Activated CD8-positive, alpha-beta T cell treated with anti-CD3 and anti-CD28 coated beads, Interleukin-2, amount 10 ng/mL, durations not matched to agents 7 days and 5 days (primary cell): ENCODE measurements at places on chromosomes 7 and 10. TPM values are rescaled to one million over a fixed set of nuclear protein-coding genes. Genes with fewer than 3 reads are reported as not detected.

DNA sequence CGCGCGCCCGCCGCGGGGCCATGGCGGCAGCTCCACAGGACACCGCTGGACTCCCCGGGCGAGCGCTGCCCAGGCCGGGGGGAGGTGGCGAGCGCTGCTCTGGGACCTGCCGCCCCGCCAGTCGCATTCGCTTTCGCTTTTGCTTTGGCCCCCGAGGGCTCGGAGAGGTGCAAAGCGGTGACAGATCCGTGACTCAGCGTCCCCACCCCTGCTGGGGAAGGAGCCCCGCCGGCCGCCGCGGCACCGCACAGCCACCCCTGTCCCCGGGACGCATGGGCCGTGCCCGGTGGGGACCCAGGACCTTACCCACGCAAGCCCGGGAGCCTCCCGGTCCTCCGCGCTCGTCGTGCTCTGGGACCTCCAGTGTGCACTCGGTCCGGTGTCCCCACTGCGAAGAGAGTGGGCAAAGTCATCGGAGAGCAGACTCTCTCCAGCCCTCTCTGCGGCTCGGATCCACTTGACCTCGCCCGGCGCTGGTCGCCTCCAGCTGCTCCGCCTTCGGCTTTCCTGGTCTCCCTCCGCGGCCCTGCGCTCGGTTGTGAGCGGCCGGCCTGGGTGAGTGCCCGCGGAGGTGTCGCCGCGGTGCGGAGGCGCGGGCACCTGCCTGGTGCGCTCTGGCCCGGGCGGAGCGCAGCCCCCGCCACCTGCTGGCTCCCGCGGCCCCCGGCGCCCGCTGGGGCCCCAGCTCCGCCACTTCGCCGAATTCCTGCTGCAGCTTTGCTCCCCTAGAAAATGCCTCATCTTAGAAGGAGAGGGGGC, at the start of gene IL15RA:
TSS of gene IL15RA (minus strand) at position 73 of the 759 bp plus-strand sequence. CDS start at position 22, 51 bp downstream.
- H3K27me3 ChIP-seq, result peaks cover 5% of the 10 kb centered on the region
- H3K4me1 ChIP-seq, result peaks cover 26% of the 10 kb centered on the region
- peaks cover 16% of the 10 kb centered on the region for H3K36me3 ChIP-seq

GRCh38 chr10:94310369-94310768, 52.4 kb downstream of the NOC3L start:
- peaks cover 2% of the 10 kb centered on the region for H3K4me1 ChIP-seq
- H3K27ac ChIP-seq, result no peak overlapping the region
- no peak overlapping the region for H3K4me3 ChIP-seq
- peaks cover 18% of the 10 kb centered on the region for H3K27me3 ChIP-seq
- no peaks in the 10 kb centered on the region for H3K36me3 ChIP-seq
- no peak for DNase-seq

- H3K27ac ChIP-seq, result no peak overlapping the region
- H3K4me1 ChIP-seq, result no peaks in the 10 kb centered on the region
- H3K36me3 ChIP-seq, result no peaks in the 10 kb centered on the region
- no peak overlapping the region for H3K4me3 ChIP-seq
- peaks cover 6% of the 10 kb centered on the region for H3K27me3 ChIP-seq
Measured at GRCh38 chr10:104096692-104097091, 11.0 kb upstream of the COL17A1 start.

DNA sequence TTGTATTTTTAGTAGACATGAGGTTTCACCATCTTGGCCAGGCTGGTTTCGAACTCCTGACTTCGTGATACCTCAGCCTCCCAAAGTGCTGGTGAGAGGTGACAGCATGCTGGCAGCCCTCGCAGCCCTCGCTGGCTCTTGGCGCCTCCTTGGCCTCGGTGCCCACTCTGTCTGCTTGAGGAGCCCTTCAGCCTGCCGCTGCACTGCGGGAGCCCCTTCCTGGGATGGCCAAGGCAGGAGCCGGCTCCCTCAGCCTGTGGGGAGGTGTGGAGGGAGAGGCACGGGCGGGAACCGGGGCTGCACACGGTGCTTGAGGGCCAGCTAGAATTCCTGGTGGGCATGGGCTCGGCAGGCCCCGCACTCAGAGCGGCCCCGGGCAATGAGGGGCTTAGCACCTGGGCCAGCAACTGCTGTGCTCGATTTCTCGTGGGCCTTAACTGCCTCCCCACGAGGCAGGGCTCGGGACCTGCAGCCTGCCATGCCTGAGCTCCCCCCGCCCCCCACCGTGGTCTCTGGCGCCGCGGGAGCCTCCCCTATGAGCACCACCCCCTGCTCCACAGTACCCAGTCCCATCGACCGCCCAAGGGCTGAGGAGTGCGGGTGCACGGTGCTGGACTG, 96.5 kb upstream of the RHOBTB1 start:
- no peak for DNase-seq
- H3K27ac ChIP-seq, result no peak overlapping the region
- H3K27me3 ChIP-seq, result no peaks in the 10 kb centered on the region

- H3K36me3 ChIP-seq, result peaks cover 16% of the 10 kb centered on the region
- H3K4me1 ChIP-seq, result peaks cover 45% of the 10 kb centered on the region
- no peak overlapping the region for H3K27ac ChIP-seq
- no peaks in the 10 kb centered on the region for H3K27me3 ChIP-seq
- no peak for DNase-seq
- peak overlapping the region; percentile 98 for H3K4me3 ChIP-seq
Measured at GRCh38 chr10:103193820-103194529, 903 bp upstream of the NT5C2 start.

GRCh38 chr10:28284126-28284525, 18.7 kb downstream of the MPP7 start:
- no peaks in the 10 kb centered on the region for H3K36me3 ChIP-seq
- H3K27me3 ChIP-seq, result no peaks in the 10 kb centered on the region
- no peak overlapping the region for H3K27ac ChIP-seq
- DNase-seq, result no peak

GRCh38 chr7:119233015-119233414, 1008.5 kb downstream of the ANKRD7 start:
- H3K4me1 ChIP-seq, result no peaks in the 10 kb centered on the region
- no peak for DNase-seq
- H3K27me3 ChIP-seq, result no peaks in the 10 kb centered on the region
- no peaks in the 10 kb centered on the region for H3K36me3 ChIP-seq

DNA sequence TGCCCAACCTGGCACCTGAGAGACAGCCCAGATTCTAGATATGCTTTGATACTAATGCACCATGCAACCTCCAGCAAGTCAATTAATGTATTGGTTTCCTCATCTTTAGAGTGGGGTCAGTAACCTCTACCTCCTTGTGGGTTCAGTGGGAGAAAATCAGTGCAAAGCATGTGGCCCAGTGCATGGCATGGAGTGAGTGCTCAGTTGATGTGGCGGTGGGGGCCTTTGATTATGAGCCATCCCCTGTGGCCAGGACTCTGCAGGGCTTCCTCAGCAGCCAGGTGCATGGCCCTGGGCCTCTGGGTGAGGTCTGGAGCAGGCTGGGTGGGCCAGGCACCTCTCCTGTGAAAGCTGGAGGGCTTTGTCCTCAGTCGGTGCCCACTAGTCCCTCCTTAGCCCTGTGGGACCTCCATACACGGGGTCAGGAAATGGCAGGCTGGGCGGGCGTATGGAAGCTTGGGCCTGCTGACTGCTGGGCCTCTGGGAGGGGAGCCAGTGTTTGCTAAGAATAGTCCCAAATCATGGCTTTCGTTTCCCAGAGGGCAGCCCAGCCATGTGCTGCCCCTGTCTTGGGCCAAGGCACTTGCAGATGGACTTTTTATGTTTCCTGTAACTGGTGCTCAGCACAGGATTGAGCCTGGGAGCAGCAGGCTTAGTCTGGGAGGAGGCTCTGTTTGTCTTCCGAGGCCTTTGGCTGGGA, 3.4 kb downstream of the PALD1 start:
- peaks cover 7% of the 10 kb centered on the region for H3K27me3 ChIP-seq
- DNase-seq, result no peak
- H3K36me3 ChIP-seq, result peaks cover 6% of the 10 kb centered on the region

PALD1 gene
- 6.2 TPM for total RNA-seq

HOXA9 gene
- not detected for total RNA-seq

SSC4D gene
- 0.47 TPM for total RNA-seq

DPYSL4 gene
- total RNA-seq, result 2.2 TPM

NEUROG3 gene
- not detected for total RNA-seq
